ENCODE measurements at places on chromosomes 12 and 14.

DNA sequence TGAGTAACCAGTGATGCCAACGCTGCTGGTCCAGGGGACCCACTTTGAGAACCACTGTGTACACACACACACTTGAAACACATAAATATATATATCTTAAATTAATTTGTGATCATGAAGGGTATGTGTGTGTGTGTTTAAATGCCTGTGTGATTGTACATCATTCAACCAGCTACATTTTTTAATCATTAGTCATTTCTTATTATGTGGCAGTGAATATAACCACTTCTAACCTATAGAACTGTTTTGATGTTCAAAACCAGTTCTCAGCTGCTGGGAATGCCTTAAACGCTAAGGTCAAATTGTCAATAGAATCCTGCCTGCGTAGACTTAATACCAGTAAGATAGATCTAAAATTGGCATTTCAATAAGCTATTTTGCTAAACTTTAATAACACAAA, 330.0 kb downstream of the SYT1 start:
- DNase-seq: no peak

DNA sequence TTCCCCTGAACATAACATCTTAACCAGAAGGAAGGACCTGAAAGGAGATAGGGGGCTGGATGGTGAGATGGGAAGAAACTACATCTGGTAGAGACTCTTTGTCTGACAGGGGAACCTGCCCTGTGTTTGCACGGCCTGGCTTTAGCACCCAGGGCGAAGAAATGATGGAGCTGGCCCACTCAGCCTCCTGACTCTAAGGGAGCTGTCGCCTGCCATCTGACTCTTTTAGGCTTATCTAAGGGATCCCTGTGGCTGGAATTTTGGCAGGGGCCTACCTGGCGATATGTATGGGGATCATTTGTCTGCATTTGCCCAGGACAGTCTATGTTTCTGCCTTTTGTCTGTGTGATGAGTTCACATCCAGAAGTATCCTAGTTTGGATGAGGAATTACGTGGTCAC, 15.6 kb upstream of the CACNA2D4 start:
- no peak for DNase-seq

DNA sequence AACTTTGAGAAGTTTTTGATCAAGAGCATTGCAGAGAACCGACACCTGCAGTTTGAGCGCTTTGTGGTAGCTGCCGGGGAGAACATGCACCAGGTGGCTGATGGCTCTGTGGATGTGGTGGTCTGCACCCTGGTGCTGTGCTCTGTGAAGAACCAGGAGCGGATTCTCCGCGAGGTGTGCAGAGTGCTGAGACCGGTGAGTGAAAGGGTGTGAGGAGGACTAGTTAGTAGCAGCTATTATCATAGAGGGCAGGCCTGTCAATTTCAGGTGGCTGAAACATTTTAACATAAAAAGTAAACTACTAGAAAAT, 27.0 kb upstream of the HIGD1C start:
- no peak for DNase-seq

- DNase-seq: no peak
These were observed 442.6 kb downstream of the DPF3 start for GRCh38 chr14:72451054-72451972.

DNA sequence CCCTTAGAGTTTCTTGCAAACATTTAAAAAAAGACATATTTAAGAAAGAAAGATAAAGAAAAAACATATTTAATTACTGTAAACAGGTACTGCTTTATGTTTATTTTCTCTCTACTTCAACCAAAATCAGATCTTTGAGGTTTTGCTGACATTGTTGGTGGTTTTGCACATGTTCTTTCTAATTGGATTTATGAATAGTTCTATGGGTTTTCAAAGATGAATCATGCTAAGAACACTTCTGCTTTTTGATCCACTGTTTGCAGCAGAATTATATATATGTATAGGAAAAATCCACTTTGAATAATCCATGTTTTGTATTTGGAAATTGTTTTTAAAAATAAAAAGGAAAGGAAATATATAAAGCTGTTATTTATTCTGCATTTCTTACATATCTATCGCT, 78.4 kb downstream of the FRMD6 start:
- DNase-seq: no peak

DNA sequence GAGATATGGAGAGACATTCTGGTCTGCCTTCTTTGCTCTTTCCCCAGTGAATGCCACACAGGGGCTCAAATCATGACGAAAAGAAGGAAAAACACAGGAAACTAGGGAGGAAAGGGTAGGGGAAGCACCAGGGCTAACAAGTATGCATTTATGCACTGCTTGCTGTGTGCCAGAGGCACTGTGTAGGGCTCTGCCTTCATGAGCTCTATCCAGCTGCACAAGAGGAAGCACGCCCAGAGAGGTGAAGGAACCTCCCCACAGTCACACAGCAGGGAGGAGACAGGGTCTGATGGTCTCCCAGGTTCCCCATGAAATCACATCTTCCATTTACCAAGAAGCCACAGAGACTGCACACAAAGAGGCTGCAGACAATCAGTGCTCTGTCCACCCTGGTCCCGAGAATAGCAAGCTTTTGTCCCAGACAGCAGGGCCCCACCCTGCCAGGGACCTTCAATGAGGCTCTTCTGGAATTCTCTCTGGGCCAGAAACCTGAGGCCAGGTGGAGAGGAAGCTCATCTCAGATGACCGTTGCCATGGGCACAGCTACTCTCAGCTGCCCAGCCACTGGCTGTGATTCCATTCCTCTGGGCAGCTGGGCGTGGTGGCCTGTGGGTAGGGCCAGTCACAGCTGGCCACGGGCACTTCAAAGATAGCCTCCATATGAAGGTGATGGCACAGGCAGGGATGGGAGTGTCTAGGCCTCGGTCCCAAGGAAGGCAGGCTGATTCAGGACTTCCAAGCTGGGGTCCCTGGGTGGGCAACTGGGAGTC, 7.3 kb upstream of the TRPV4 start:
- DNase-seq: no peak

DNA sequence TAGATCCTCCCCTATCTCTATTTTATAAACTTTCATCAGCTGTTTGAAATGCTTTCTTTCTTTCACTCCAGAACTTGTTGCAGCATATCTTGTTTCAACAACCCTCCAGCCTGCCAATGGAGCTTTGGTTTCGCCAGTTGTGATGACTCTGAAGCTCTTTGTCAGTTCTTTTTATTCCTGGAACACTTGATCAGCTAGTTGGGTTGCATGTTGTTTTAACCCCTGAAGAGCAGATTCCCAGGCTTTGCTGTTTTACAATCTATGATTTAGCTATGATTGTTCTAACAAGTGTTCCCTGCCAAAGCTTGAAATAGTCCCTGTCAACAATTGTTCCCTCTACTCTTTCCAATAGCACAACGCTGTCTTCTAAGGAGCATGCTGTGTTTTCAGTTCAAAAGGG, 50.6 kb upstream of the FUT8 start:
- no peak for DNase-seq

DNA sequence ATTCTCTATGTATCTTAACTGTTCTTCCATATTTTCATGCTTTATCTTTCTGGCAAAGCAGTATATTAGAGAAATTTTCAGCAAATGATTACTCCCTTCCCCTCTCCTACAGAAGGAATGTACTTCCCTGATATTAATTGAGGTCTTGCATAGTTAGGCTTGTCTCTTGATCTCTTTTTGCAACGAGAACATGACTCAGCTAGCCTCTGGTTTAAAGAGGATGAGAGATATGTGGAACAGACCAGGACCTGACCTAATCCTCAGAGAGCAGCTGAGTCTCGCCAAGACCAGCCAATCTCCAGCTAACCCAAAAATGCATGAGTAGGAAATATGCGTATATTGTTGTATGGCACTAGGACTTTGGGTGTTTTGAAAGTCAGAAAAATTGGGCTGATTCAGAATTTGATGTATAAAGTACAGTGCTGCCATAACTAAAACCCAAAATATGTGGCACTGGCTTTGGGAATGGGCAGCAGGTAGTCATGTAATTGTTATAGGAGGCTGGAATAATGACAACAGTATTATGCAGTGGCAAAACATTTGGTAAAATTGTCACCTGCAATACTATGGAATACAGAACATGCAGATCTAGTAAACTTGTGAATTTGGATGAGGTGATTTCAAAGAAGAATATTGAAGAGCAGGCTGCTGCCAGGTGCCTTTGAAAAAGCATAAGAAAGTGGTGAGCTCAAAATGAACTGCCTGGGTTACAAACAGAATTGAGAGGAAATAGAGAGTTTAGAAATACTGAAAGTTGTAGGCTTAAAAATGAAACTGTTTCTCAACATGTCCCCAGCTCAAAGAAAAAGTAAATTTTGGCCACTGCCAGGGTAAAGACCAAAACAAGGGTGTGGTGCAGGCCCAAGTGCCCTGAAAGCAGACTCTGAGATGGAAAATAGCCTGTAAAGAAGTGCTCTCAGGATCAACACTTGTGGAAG, 9.3 kb upstream of the USP15 start:
- DNase-seq: no peak

- peak; percentile 14 for DNase-seq
These were observed 19.1 kb upstream of the FICD start for GRCh38 chr12:108495823-108496579.

- no peak for DNase-seq
These were observed 4.8 kb upstream of the RPS6KA5 start for GRCh38 chr14:91065266-91065665.

DNA sequence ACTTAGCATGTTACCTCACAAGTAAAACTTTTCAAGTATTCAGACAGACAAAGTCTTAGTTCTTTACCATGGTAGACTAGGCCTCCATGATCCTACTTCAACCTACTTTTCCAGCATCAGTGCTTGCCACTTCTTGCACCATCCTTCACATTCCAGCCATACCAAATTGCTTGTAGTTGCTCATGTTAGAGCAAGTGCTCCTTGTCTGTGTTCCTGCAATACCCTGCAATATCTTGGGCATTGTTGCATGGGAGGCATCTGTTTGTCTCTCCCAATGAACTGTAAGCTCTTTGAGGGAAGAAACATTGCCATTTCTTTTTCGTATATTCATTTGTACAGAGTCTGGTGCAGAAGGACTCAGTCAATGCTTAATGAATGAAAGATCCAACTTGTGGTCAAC, 78.0 kb downstream of the SRGAP1 start:
- no peak for DNase-seq

GRCh38 chr12:6285063-6285477, 25.4 kb upstream of the PLEKHG6 start:
- DNase-seq: no peak

DNA sequence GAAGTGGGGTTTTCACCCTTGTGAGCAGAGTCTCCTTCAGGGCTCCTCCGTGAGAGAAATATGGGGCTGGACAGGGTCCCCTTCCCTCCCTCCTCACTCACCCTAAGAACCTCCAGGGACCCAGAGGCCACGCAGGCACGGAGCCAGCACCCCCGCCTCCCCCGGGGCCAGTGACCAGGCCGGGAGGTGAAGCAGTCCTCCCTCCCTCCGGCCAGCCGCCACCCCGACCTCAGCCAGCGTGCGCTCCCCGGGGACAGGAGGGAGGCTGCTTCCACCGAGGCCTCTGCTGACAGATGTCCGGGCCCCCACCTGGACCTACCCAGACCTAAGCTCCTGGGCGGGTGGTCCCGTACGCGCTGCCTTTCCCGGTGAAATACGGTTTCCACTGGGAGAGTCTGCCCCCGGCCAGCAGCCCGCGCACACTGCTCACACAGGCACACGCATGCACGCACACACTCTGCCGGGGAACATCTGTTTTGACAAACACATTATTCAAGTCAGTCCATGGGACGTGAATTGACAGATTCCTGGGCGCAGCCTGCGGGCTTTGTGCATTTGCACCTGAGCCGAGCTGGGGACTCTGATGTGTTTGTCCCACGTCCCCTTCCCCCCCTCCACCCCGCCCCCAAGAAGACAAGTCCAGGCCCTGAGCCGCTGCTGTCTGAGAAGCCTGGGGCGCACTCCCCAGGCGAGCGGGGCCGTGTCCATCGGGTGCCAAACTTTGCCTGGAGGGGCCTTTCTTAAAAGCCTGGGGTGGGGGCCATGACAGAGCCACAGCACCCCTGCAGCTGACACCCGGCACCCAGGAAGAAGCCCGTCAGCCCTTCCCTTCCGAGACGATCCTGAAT, 725 bp downstream of the RIMBP2 start:
- no peak for DNase-seq

- no peak for DNase-seq
These were observed 13.3 kb downstream of the C12orf75 start for GRCh38 chr12:105343836-105344235.
